ENCODE measurements at places on chromosomes 2 and 18.

GRCh38 chr2:98601532-98602132 is 6.7 kb downstream of the COA5 start:
- DNase-seq = no peak

- no peak for DNase-seq
These were observed 116.0 kb upstream of the CCDC195 start for GRCh38 chr2:224832207-224832606.

DNA sequence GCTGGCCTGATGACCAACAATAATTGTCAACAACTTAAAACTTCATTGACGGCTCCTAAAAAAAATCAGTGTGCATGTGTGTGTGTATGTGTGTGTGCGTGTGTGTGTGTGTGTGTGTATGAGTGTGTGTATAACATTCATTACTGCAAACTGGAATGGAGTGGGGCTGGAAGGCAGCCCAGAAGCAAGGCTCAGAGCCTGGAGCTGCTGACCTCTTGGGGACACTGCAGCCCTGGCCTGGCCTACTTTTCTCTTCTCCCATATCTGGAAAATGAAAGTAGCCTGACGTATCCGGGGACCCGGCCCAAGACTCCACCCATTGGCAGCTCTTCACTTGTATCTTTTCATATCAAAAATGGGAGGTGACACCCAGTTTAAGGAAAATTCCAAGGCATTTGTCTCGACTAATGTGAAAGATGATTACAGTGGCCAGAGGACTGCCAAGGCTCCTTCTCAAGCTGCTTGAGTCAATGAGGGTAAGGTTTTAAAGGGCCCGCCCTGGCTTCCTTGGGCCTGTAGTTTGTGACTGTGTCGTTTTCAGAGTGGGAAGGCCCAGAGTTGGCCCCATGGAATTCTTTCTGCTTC is 72.4 kb upstream of the IL1R1 start:
- no peak for DNase-seq

DNA sequence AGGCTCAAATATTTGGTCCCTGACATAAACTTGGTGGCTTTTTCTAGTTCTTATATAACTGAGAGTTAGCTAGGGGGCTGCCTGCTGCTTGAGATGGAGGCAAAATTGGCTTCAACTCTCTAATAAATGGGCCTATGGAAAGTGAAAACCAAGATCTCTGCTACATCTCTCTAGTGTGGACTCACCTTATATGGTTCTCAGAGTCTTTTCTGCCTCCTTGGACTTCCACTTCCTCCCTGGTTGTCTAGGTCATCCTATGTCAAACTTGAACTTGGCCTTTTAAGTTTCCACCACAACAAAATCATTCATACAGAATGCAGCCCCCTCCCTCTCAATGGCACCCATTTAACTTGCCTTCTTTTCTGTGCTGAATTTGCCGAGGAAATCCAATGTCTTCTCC is 23.9 kb upstream of the ARHGAP25 start:
- no peak for DNase-seq

DNA sequence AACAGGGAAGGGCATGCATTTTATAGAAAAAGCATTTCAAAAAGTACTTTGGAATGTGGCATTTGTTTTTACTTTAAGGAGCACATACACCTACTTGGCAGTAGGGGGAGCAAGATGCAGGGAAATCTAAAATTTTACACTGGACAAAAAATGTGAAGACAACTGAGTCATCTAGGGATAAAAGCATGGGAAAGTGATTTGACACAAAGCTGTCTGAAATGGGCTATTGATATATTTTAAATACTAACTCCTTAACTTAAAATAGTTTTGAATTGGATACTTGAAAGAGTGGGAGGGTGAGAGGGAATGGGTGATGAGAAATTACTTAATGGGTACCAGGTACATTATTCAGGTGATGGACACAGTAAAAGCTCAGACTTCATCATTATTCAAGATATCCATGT is 15.8 kb downstream of the TMEM200C start:
- no peak for DNase-seq

GRCh38 chr2:134408791-134409190 is 154.9 kb downstream of the MGAT5 start:
- no peak for DNase-seq
